ENCODE measurements at places on chromosomes 1 and 21.

- no peak for DNase-seq
These were observed 60.7 kb downstream of the GORAB start for GRCh38 chr1:170592591-170593111.

DNA sequence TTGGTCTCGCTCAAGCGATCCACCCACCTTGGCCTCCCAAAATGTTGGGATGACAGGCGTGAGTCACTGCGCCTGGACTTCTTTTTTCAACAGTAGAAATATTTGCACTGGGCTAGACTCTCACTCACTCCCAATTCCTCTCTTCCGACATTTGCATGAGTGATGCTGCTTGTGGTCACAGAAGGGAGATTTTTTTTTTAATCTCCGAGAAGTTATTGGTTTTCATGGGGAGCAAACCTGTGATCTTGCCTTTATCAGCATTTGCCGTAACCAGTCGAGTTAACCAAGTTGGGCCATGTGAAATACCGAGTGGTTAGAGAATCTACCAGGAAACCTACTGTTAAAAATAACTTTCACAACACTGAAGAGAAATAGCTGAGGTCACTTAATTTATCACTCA is 21.1 kb downstream of the ERG start:
- DNase-seq, result no peak

DNA sequence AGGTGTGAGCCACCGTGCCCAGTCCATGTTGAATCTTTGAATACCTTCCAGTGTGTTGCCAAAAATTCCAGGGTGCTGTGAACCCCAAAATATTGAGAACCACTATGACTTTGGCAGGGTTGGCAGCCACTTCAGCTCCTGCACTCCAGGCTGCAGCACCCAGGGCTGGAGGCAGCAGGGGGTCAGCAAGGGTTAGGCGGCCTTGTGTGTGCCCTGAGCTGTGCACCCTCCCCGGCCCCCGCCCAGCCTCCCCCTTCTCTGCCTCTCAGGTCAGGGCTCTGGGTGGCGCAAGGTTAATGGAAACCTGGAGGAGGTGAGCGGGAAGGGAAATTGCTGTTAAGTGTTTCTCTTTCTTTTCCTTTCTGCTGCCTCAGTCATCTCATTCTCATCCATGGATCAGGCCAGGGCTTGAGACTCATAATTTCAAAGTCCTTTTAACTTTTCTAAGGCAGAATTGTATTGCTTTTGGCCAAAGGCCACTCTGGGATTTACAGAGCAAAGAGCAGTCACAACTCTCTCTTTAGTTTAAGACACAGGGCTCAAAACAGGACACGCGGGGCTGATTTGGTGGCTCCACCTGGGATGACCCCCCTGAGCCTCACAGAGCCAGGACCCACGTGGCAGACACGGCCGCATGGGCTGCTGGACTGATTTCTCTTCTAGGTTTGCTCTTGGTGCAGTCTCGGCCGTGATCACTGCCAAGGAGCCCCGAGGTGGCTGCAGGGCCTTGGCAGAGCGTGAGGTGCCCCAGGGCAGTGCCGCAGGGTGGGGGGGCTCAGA is 212.3 kb downstream of the PTPRU start:
- DNase-seq, result no peak

GRCh38 chr1:69671363-69672010 is 103.8 kb downstream of the LRRC7 start:
- DNase-seq, result no peak

DNA sequence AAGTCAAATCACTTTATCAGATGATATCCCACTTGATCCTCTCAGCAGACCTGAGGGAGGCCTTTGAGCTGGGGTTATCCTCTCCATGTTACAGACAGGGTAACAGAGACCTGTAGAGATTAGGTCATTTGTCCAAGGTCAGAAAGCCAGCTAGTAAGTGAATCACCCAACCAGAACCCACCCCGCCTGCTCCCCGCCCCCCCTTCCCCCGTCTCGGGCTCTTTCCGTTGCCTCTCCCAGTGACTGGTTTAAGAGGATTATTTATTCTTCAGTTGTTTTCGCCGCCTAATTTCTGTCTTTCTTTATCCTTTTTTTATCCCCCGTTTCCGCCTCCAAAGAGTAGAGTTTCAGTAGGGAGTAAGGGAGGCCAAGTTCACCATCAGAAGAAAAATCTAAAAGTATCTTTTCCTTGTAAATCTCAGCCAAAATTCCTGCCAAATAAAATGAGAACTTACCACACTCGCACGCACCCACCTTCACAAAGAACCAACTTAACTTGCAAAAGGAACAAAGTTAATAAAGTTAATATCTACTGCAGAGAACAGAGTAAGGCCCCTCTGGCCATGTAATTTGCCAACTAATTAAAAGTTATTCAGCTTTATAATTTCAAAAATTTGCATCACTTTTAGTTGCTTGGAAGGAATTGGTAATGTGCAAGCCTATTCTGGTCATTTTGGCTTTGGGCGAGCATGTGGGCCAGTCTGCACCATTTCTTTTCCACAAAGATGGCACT is 76.8 kb upstream of the TRABD2B start:
- no peak for DNase-seq

DNA sequence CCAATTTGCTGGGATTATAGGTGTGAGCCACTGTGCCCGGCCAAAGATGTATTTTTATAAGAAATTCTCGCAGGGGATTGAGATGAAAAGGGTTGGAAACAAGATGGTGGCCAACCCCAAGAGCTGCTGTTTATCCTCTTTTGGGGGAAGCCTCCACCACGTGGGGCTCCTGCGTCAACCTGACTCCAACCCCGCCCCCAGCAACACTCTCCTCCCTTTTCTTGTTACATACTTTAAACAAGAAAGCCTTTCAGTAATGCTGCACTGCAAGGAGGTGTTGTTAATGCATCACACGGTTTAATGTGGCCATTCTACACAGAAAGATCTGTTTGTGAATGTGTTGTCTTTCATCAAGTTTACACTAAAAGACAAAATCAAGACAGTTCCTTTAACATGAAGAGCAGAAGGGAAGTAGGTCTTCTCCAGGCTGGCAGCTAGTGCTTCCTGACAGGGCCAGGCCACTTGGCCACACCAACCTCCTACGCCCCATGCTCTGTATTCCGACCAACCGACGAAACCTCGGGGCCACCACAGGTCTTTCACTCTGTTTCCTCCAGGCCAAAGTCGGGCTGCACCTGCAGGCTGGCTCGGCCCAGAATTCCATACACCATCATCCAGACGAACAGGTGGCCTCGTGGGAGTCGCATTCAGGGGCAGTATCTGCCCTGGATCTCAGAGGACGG is 25.9 kb downstream of the C2CD2 start:
- no peak for DNase-seq

- DNase-seq, result no peak
These were observed 47.1 kb upstream of the IRF2BP2 start for GRCh38 chr1:234656944-234657654.

DNA sequence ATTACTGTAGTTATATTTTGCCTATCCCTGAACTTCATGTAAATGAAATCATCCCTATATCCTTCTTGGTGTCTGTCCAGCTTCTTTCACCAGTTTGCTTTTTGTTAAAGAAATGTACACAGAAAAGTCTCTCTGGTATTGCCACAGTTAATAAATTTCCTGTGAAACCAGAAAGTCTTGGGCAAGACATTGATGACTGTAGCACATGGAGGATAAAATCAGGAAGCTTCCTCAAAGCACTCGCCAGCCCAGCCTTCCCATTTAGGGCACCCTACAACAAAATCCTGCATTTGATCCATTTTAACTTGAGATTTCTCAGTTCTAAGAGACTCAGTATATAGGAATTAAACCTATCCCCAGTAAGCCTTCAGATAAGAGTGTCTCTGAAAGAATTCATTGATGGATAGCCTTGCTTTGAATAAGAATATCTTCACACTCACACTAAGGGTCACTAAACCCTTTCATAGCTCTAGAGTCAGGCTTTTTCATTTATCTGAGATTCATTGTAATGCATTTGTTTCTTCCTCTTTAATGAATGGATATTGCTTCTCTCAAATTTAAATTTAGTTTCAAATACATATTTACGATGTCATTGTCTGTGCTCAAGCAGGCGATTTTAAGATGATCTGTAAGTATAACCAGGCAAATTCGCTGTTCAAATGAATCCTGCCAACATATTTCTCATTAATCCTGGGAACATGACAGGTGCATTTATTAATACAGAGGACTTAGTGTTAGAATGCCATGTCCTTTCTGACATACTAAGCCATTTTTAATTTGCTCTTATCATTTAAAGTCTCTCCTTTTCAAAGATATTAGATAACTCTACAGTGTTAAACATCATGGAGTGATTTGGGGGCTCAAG is 153.1 kb downstream of the GRIK1 start:
- DNase-seq, result no peak

- no peak for DNase-seq
These were observed 319.6 kb downstream of the FAM72C start for GRCh38 chr1:143652187-143652586.

DNA sequence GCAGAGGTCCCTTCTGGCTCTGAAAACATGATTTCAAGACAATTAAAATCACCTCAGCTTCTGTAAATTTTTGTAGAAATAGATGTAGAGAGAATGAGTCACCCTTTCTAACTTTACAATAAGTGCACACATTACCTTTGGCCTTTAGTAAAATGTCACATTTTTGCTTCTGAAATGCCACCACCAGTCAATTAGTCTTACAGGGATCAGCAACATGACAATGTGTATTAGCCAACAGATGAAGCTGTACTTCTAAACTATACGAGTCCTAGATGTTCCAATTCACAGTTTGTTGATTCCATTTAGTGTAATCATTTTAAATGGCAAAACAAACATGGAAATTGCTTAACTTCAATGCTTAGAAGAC is 23.1 kb downstream of the C21orf91 start:
- DNase-seq, result no peak

- DNase-seq, result no peak
These were observed 268.2 kb upstream of the NR5A2 start for GRCh38 chr1:199759268-199759730.

GRCh38 chr1:217660353-217661062 is 29.4 kb downstream of the SPATA17 start:
- DNase-seq, result no peak

GRCh38 chr1:115330480-115331013 is 7.5 kb downstream of the NGF start:
- DNase-seq, result no peak

GRCh38 chr21:15601390-15601789 is 128.4 kb upstream of the USP25 start:
- no peak for DNase-seq

DNA sequence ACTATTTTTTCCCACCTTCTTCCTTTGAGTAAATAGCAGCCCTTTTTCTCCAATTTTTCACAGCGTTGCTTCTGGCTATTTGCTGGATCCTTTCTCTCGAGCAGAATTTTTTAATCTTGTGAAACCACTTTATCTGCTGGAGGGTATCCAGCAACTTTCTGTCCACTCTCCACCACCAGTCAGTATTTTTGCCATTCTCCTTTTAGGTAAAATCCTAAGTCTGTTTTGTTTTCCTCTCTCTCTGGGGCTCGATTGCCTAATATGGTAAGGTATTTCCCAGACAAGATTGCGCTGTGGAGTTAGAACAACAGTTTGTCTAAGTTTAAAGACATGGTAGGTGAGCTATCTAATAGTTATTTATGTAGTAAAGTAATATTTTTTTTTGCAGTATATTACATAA is 156.9 kb downstream of the PPP1R12B start:
- no peak for DNase-seq

- no peak for DNase-seq
These were observed 298.0 kb downstream of the OLFM3 start for GRCh38 chr1:101698681-101699080.

DNA sequence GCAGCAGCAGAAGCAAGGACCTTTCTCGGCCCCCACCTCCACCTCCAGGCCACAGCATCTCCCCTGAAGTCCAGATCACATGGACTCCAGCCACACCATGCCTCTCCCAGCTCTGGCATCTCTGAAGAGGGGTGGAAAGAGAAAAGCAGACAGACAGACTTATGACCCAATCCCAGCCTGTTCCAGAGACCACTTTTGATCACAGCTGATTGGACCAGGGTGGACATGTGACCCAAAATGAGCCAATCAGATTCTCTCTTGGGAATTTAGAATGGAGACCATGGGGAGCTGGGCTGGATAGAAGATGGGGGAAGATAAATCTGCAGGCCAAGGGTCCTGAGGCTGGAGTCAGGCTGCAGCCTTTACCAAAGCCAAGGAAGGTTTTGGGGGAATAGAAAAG is 16.4 kb downstream of the HTR1D start:
- DNase-seq, result no peak

DNA sequence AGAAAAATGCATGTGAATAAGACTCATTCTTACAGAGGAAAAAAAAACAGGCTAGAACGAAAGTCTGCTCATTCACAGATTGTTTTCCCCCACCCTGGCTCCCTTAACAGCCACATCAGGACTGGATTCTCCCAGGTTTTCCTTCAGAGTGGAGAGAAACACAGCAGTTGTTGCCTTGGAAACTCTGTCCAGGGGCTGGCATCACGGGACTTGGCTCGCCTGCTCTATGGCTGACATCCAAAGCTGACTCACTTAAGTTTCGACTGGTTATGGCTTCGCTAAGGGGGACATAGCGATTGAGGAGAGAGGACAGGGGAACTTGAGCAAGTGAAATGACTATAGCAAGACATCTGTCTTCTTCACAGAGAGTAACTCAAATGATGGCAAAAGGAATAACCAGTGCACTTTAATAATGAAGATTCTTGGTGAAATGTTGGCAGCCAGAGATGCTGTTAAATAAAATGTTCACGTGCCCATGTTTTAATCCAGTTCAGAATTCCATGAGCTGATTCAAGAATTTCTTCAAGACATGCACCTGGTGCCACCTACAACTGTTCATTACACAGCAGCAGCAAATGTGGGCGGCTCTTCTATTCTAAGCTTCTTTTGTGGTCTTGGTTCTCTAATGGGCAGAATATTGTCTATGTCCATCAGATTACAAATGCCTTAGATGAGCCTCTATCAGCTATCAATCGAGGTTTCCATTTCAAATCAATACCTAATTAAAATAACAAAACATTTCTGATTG is 21.8 kb downstream of the MIS18A start:
- no peak for DNase-seq

DNA sequence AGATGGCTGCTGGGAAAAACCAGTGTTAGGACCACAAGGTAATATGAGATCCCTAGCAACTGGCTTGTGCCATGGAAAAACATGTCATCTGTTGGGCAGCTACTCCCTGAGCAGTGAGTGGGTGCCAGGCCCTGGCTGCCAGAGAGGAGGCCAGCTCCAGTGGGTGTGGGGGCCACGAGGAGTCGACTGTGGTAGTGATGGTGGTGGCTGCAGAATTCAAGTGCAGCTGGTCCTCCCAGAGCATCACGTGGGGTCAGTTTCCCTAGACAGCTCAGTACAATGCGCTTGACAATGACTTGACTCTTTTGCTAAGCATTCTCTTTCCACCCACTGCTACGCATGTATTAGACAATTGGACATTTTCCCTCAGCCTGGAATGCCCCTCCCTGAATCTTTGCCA is 14.5 kb upstream of the CDC42 start:
- DNase-seq, result no peak

DNA sequence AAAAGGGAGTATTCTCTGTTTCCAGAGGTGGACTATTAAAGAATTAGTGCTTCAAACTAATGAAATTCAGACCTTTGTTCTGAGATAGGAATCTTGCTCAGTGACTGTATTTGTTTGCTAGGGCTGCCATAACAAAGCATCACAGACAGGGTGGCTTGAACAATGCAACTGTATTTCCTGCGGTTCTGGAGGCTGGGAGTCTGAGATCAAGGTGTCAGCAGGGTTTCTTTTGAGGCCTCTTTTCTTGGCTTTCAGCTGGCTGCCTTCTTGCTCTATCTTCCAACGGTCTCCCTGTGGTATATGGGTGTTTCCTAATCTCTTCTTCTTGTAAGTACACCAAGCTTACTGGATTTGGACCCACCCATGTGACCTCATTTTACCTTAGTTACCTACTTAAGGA is 264.6 kb upstream of the PROX1 start:
- DNase-seq, result no peak

GRCh38 chr1:15915991-15916390 is 59.9 kb downstream of the ZBTB17 start:
- DNase-seq, result no peak

GRCh38 chr21:46626975-46627501 is 8.4 kb upstream of the PRMT2 start:
- DNase-seq, result no peak

Data from cerebellar nuclear complex (tissue), 1 donor.